ENCODE measurements at places on chromosomes 5 and 9. TPM values are rescaled to one million over a fixed set of nuclear protein-coding genes. Genes with fewer than 3 reads are reported as not detected.

DNA sequence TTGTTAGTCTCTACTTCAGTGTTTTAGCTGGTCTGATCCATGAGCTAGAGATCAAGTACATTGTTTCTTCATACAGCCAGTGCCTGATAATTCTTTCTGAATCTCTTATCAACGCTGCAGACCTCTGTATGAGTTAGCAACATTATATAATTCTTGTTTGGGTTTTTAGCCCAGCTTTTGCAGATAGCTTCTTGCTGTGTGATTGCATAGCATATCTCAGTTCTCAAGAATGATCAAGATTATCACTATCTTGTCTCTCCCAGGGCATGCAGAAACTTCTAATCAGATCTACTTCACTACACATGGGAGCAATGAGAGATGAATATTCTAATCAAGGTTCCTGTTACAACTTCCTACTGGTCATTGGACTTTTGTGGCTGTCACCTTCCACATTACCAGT is 158.3 kb downstream of the FAM174A start:
- no peak overlapping the region for H3K27ac ChIP-seq
- no peaks in the 10 kb centered on the region for H3K27me3 ChIP-seq
- DNase-seq = no peak
- no peaks in the 10 kb centered on the region for H3K36me3 ChIP-seq
- H3K4me1 ChIP-seq = no peaks in the 10 kb centered on the region

PTGS1 gene
- total RNA-seq = 0.23 TPM

DNA sequence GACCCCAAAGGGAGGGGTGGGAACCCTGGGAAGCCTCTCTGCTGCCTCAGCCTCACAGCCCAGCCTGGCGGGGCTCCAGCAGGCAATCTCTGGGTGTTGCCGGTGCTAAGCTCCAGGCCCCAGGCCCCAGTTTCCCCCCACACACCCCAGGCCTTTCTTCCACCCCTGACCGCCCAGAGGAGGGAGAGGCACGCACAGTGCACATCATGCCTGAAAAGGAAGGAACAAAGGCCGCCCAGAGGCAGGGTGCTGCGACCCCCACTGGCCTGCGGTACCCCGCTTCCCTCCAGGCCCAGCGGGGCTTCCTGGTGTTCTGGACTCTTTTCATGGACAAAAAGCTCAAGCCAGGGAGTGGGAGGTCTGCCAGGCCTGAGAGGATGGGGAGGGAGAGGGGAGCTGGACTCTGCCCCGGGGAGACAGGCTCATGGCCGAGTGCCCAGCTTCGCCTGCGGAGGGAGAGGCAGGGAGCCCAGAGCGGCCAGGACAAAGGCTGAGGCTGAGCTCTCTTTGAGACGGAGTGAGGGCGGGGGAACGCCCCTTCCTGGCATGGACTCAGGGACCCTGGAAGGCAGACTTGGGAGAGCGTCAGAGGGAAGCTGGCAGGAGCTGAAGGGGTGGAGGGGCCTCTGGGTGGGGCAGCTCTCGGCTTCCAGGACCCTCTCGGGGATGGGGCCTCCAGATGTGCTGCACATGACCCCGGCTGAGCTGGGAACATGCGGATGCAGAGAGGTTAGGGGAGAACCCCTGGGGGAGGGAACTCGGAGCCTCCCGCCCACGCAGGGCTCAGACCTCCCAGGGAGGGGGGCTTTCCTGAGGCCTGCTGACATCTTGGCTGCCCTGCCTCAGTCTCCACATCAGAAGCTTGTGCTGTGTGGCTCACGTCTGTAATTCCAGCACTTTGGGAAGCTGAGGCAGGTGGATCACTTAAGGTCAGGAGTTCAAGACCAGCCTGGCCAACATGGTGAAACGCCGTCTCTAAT is 1.8 kb upstream of the ENTPD2 start:
- no peaks in the 10 kb centered on the region for H3K36me3 ChIP-seq
- peak; percentile 66 for DNase-seq
- peaks cover 14% of the 10 kb centered on the region for H3K27me3 ChIP-seq
- H3K27ac ChIP-seq = no peak overlapping the region

DNA sequence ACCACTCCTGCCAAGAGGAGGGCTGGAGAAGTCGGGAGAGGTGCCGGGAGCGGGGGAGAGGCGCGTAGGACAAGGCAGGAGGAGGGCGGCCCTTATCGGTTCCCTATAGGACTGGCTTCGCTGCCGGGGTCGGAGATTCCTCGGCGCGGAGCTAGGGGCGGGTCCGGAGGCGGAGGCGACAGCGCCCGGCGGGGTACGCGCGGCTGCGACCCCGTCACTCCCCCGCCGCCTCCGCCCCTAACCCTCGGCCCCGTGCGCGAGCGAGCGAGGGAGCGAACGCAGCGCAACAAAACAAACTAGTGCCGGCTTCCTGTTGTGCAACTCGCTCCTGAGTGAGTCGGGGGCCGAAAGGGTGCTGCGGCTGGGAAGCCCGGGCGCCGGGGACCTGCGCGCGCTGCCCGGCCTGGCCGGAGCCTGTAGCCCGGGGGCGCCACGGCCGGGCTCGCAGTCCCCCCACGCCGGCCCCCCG is 2.0 kb downstream of the GLIS3 start:
- DNase-seq = peak; percentile 53
- no peaks in the 10 kb centered on the region for H3K36me3 ChIP-seq
- H3K4me1 ChIP-seq = peaks cover 61% of the 10 kb centered on the region

DNA sequence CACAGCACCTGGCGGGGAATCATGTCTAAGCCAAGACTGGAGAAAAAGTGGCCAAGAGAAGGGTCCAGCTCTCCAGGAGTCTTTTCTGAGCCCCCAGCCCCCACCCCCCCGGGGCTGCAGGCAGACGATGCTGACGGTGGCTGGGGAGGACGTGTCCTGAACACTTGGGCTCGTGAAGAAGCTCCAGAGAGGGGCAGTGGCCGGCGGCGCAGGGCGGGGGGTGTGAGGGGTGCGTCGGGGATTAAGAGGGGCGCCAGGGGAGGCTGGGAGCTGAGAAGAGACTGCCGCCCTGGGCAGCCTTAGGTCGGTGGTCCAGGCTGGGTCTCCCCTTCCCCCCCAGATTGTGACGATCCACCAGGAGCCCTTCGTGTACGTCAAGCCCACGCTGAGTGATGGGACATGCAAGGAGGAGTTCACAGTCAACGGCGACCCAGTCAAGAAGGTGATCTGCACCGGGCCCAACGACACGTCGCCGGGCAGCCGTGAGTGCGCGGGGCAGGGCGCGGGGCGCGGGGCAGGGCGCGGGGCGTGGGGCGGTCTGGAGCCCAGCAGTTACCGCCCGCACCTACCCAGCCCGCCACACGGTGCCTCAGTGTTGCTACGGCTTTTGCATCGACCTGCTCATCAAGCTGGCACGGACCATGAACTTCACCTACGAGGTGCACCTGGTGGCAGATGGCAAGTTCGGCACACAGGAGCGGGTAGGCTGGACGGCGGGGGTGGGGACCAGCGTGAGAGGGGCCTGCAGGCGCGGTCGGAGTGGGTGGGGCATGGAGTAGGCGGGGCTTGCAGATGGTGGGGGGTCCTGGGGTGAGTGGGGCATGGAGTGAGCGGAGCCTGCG is 8.9 kb downstream of the LRRC26 start:
- H3K27ac ChIP-seq = no peak overlapping the region
- no peak for DNase-seq
- peaks cover 39% of the 10 kb centered on the region for H3K27me3 ChIP-seq
- no peaks in the 10 kb centered on the region for H3K36me3 ChIP-seq

DNA sequence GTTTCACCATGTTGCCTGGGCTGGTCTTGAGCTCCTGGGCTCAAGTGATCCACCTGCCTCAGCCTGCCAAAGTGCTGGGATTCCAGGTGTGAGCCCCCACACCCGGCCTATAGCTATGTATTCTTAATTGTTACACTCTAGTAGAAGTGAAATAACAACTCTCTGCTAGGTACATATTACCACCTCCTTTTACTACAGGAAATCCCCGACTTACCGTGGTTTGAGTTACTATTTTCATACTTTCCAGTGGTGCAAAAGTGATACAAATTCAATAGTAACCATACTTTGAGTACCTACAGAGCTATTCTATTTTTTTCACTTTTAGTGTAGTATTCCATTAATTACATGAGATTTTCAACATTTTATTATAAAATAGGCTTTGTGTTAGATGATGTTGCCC is 719 bp downstream of the ARL14EPL start:
- no peaks in the 10 kb centered on the region for H3K27me3 ChIP-seq
- no peaks in the 10 kb centered on the region for H3K4me1 ChIP-seq
- H3K36me3 ChIP-seq = no peaks in the 10 kb centered on the region
- H3K27ac ChIP-seq = no peak overlapping the region
- no peak for DNase-seq

DNA sequence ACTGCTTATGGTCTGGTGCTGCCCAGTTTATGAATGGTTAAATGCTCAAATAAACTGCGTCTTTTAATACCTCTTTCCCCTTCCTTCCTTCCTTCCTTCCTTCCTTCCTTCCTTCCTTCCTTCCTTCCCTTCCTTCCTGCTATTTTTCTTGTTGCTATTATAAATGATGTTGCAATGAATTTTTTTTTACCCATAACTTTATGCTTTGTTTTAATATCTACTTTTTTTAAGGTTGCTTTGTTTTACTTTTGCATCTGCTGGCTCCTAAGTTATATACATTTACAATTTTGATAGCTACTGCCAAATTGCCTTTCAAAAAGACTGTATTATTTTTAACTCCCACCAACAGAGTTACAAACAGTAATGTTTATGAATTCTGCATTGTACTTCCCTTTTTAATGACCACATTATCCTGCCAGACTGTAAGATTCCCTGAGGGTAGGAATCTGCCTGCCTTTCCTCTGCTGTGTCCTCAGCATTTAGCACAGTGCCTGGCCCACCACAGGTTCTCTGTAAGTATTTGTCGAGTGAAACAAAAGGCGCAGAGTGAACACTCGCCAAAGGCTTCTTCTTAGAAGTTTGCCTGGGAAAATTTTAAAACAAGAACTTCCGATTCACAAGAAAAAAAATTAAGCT is 36.9 kb downstream of the KIF4B start:
- no peak for DNase-seq
- no peak overlapping the region for H3K27ac ChIP-seq
- no peaks in the 10 kb centered on the region for H3K27me3 ChIP-seq
- no peaks in the 10 kb centered on the region for H3K4me1 ChIP-seq
- H3K4me3 ChIP-seq = no peak overlapping the region

GRCh38 chr5:15371184-15371583 is 128.8 kb upstream of the FBXL7 start:
- no peaks in the 10 kb centered on the region for H3K27me3 ChIP-seq
- no peaks in the 10 kb centered on the region for H3K36me3 ChIP-seq
- no peak for DNase-seq
- H3K4me1 ChIP-seq = no peaks in the 10 kb centered on the region
- H3K4me3 ChIP-seq = no peak overlapping the region
- no peak overlapping the region for H3K27ac ChIP-seq

- no peaks in the 10 kb centered on the region for H3K36me3 ChIP-seq
- DNase-seq = no peak
- peaks cover 16% of the 10 kb centered on the region for H3K4me1 ChIP-seq
- H3K27ac ChIP-seq = peak overlapping the region; percentile 71
Observed at GRCh38 chr9:87607859-87608258, 110.2 kb downstream of the DAPK1 start.

DBN1 gene
- total RNA-seq = 371 TPM

PHF24 gene
- total RNA-seq = 0.16 TPM

NIM1K gene
- total RNA-seq = 0.54 TPM

- peaks cover 89% of the 10 kb centered on the region for H3K4me1 ChIP-seq
- peak overlapping the region; percentile 90 for H3K27ac ChIP-seq
- H3K36me3 ChIP-seq = peaks cover 4% of the 10 kb centered on the region
- no peaks in the 10 kb centered on the region for H3K27me3 ChIP-seq
- DNase-seq = no peak
Observed at GRCh38 chr5:14204011-14204670, 61.0 kb downstream of the TRIO start.

SNCAIP gene
- 0.84 TPM for total RNA-seq

RNF208 gene
- total RNA-seq = 4.9 TPM

FOXD4L5 gene
- total RNA-seq = 0.11 TPM

GRCh38 chr5:131389096-131389868 is 125.4 kb downstream of the CDC42SE2 start:
- peaks cover 9% of the 10 kb centered on the region for H3K4me1 ChIP-seq
- H3K36me3 ChIP-seq = peaks cover 3% of the 10 kb centered on the region
- H3K4me3 ChIP-seq = no peak overlapping the region
- no peak for DNase-seq

DNA sequence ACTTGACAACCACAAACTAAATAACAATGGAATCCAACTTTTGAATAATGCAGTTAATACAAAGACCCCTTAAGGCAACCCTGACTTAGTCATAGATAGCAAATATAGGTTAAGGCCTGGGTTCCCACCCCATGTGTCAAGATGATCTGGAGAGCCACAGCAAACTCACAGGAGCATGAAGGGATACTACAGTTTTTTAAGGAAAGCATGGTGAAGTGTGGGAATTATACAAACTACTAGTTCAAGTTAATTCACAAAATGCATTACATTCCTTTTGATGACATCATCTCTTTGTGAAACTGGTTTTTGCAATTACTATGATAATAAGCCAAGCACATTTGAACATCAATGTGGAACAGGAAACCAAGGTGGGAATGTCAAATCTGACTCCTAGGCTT is 50.6 kb downstream of the LHFPL2 start:
- no peak overlapping the region for H3K4me3 ChIP-seq
- peaks cover 73% of the 10 kb centered on the region for H3K4me1 ChIP-seq
- no peaks in the 10 kb centered on the region for H3K27me3 ChIP-seq
- no peaks in the 10 kb centered on the region for H3K36me3 ChIP-seq

DNA sequence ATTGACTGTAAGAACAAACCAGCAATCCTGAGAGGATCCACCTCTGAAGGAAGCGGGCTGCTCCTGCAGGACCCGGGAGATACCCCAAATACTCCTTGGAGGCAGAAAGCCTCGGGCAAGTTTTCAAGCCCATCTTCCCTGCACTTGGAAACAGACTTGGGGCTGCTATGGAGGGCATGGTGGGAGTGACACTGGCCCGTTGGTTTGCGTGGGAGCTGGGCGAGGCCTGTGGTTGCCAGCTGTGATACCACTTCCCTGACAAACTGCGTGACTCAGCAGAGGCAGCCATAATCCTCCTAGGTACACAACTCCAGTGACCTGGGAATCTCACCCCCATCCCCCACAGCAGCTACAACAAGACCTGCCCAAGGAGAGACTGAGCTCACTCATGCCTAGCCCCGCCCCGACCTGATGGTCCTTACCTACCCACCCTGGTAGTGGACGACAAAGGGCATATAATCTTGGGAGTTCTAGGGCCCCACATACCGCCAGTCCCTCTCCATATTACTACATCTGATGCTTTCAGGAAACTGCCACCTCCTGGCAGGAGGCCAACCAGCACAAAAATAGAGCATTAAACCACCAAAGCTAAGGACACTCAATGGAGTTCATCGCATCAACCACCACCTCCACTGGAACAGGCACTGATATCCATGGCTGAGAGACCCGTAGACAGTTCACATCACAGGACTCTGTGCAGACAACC is 38.1 kb upstream of the VLDLR start:
- H3K36me3 ChIP-seq = no peaks in the 10 kb centered on the region
- H3K4me1 ChIP-seq = no peaks in the 10 kb centered on the region
- no peaks in the 10 kb centered on the region for H3K27me3 ChIP-seq
- H3K27ac ChIP-seq = no peak overlapping the region

GRCh38 chr5:171865471-171865870 is 79.9 kb downstream of the SMIM23 start:
- H3K27ac ChIP-seq = no peak overlapping the region
- H3K36me3 ChIP-seq = peaks cover 14% of the 10 kb centered on the region
- peaks cover 25% of the 10 kb centered on the region for H3K4me1 ChIP-seq
- H3K4me3 ChIP-seq = no peak overlapping the region
- no peak for DNase-seq

- no peak overlapping the region for H3K4me3 ChIP-seq
- H3K4me1 ChIP-seq = no peaks in the 10 kb centered on the region
- H3K36me3 ChIP-seq = no peaks in the 10 kb centered on the region
- DNase-seq = no peak
- H3K27me3 ChIP-seq = peaks cover 9% of the 10 kb centered on the region
Observed at GRCh38 chr5:61666064-61666621, 334.1 kb downstream of the ZSWIM6 start.

Data from astrocyte (in vitro differentiated cells and primary cell).